NCI-H1092 (cell line): ENCODE measurements at places on chromosomes 11 and 22.
A peak's percentile ranks its signal among the peaks of the same experiment; 100 is the strongest.

DNA sequence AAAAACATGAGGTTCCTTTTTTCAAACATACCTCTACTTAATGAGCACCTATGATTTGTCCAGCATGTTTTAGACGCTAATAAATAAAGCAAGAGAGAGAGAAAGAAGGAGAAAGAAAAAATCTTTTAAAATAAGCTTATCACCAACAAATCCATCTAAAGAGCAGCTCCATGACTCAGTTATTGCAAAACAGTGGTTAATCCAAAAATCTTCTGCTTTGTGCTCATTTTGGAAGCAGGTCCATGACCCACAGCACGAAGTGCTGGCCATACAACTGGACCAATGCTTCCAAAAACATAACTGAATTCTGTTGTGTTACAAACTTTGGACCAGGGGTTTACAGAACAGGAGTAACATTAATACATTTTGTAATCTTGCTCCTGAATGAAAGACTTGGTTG, 696.6 kb downstream of the KCNA4 start:
- no peak for DNase-seq

DNA sequence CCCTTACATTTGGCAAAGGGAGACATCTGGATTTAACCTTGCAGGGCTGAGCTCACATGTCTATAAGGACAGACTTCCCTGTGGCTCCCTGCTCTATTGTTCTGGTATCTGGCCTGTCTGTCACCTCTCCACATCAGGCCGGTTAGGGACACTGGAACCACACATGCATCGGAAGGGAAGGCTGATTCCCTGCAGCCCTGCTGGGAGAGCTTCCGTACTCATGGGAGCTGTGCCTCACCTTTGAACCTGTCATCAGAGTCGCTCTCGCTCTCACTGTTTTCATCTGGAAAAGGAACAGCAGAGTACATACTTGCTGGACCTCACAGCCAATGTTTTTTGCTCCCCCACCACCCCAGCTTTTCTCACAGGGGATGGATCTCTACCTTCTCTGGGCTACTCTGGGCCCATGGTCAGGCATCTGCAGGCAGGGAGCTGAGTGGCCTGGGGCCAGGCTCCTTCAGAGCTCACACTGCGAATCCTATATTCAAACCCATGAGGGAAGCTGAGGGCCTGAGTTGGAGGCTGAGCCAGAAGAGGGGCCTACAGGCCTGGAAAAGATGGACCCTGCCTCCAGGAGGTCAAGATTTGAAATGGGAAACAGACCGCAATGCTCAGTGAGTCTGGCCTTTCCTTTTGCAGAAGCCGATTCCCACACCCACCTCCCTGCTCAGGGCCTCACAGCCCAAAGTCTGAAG, 31.3 kb downstream of the RPL27A start:
- no peak for DNase-seq

DNA sequence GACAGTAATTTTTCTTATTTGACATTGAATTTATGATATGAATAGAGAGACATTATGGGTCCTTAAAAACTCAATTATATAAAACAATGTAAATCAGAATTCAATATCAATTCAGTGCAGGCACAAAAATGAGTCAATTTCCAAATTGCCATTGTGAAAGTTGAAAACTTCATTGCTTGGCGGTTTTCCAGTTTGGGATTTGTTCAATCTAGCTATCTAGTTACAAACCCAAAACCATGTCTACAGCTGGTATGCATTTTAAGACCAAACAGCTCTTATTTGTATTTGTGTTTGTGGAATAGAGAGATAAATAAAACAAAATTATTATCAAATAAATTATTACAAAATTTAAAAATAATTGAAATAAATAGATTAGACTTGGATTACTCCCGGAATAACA, 1206.6 kb upstream of the RAG2 start:
- DNase-seq, result no peak

DNA sequence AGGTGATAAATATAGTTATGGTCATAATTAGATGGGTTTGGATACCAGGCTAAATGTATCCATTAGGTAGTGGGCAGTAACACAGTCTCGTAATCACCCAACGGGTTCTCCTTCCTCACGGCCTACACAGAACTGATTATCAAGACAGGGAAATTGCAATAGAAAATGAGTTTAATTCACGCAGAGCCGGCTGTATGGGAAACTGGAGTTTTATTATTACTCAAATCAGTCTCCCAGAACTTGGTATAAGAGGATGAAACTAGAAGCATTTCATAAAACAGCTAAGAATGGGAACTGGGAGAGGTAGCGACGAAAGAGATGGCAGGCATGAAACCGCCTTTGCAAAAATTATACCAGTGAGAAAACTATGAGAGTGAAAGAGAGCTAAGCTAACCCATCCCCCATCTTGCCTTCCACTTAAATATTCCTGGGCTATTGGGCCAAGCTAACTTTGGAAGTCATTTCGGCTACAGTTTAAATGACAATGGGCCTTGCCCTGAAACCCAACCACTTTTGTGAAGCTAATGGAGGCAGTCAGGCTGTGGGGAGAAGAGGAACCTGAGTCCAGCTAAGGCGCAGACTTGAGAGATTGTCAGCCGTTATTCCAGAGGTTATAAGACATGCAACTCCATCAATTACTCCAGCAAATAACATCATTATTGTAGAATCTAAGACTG, 29.6 kb downstream of the CTSC start:
- DNase-seq, result no peak

- no peak for DNase-seq
Measured at GRCh38 chr11:47641600-47642098, 710 bp downstream of the MTCH2 start.

GRCh38 chr22:29798318-29798717, 31.1 kb downstream of the UQCR10 start:
- no peak for DNase-seq

- no peak for DNase-seq
Measured at GRCh38 chr22:48896766-48897644, 930.7 kb downstream of the BRD1 start.

- DNase-seq, result peak; percentile 15
Measured at GRCh38 chr22:46013460-46014416, 36.8 kb upstream of the WNT7B start.

- no peak for DNase-seq
Measured at GRCh38 chr22:32802237-32802765, 796 bp downstream of the TIMP3 start.

GRCh38 chr22:48951836-48952235, 875.8 kb downstream of the BRD1 start:
- DNase-seq, result no peak

- no peak for DNase-seq
Measured at GRCh38 chr22:37924386-37925065, 18.4 kb downstream of the MICALL1 start.
